ENCODE measurements at places on chromosomes 1 and 21. TPM values are rescaled to one million over a fixed set of nuclear protein-coding genes. Genes with fewer than 3 reads are reported as not detected.

The TACSTD2 gene
- not detected for total RNA-seq

The SH2D2A gene
- total RNA-seq, result 3.9 TPM

The FCAMR gene
- not detected for total RNA-seq

The SYT14 gene
- 0.05 TPM for total RNA-seq

The MRAP gene
- not detected for total RNA-seq

The LMX1A gene
- not detected for total RNA-seq

The TMEM200B gene
- 0.18 TPM for total RNA-seq

The AADACL4 gene
- not detected for total RNA-seq

The HFM1 gene
- not detected for total RNA-seq

The RAD54L gene
- 12.1 TPM for total RNA-seq

The C1orf94 gene
- not detected for total RNA-seq

The PBX1 gene
- 13.3 TPM for total RNA-seq

The EPHB2 gene
- 39.2 TPM for total RNA-seq

The TRIM63 gene
- 1.4 TPM for total RNA-seq

The TMEM52 gene
- 0.80 TPM for total RNA-seq

The RTCA gene
- 22.5 TPM for total RNA-seq

The MIXL1 gene
- total RNA-seq, result not detected

The SH3BGR gene
- 1.3 TPM for total RNA-seq

The OR2AK2 gene
- not detected for total RNA-seq

The MYOM3 gene
- 5.8 TPM for total RNA-seq

The FGGY gene
- 2.4 TPM for total RNA-seq

The PCAT6 gene
- 2.4 TPM for total RNA-seq

The SPATA1 gene
- 1.3 TPM for total RNA-seq

The TBCE gene
- total RNA-seq, result 49.6 TPM

The NTMT2 gene
- not detected for total RNA-seq

The HORMAD1 gene
- total RNA-seq, result 9.7 TPM

The HSPA6 gene
- total RNA-seq, result 1.6 TPM

The OPTC gene
- not detected for total RNA-seq

The PPM1J gene
- 0.99 TPM for total RNA-seq

The WNT3A gene
- total RNA-seq, result not detected

The FOXD2 gene
- 0.48 TPM for total RNA-seq

The EPHA2 gene
- 150 TPM for total RNA-seq

The THEM5 gene
- not detected for total RNA-seq
